ENCODE measurements at places on chromosomes 16 and 17.
A peak's percentile ranks its signal among the peaks of the same experiment; 100 is the strongest.

DNA sequence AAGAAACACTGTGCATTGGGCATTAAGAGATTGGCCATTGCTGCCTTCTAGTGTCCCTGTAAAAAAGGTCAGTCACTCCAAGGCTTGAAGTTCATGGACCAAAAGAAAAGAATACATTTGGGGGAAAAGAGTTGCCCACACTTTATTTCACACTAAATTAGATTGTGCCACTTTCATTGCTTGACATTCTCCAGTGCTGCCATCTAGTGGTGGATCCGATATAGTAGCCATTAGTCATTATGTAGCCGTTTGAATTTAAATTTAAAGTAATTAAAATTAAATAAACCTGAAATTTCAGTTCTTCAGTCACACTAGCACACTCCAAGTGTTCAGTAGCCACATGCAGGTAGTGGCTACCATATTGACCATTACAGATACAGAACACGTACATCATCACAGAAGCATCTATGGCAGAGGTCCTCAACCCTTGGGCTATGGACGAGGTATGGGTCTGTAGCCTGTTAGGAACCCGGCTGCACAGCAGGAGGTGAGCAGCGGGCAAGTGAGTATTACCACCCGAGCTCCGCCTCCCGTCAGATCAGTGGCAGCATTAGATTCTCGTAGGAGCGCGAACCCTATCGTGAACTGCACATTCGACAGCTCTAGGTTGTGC is 21.9 kb upstream of the CDH5 start:
- peak; percentile 41 for DNase-seq

DNA sequence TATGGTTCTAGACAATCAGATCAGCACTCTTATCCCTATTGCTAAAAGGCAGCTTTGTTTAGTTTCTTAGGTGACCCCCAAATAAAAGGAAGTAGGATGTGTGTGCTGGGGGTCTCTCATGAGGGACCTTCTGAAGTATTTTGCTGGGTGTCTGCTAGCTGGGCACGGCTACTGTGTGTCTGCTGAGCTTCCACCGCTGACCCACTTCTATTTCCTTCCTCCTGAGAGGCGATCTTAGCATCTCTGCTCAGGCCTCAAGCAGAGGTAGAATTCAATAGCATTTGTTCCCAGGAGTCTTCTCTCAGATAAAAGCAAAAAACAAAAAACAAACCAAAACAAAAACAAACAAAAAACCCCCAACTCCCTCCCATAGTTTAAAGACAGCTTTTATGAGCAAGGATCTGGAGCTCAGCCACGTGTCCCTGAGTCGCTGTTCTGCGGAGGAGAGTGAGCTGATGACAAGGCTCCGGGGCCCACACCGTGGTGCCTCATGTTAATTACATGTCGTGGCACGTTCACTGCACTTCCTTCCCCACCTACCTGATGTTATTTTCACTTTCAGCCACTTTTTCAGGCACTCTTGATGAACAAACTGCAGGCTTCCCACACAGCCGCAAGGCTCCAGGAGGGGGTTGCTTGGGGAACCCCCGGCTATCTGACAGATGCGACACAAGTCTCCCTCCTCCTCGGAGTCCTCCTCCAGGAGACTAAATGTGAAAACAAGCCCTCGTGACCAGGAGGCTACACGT is 83.5 kb downstream of the MARCHF10 start:
- no peak for DNase-seq

GRCh38 chr16:57276596-57276995 is 7.9 kb downstream of the PLLP start:
- DNase-seq = no peak

DNA sequence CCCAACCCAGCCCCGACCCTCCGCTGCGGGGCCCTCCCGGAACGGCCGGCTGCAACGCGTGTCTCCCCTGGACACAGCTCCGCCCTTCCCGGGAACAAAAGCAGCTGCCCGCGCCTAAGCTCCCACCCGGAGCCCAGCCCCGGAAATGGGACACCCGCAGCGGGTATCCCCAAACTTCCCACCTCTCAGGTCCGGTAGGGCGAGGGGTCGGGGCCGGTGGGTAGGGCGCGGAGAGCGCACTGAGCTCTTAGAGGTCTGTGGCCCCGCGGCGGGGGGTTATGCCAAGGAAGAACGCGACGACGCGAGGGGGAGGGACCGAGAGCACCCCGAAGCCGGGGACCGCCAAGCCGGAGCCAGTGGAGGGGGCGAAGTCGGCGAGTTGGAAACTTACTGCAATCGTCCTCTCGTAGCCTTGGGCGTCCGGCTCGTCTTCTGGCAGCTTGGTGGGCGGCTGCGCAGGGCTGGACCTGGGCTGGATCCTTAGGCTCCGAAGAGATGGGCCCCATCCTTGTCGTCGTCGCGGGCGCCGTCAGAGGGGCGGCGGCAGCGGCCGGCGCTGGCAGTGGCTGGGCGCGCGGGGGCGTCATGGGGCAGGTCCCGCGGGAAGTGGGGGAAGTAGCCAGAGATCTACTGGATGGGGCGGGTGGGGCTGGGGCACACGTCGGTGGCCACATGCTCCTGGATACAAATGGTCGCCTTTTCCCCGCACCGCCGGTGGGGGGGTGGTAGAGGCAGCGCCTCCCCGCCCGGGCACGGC is 6.9 kb downstream of the USP6 start:
- peak; percentile 42 for DNase-seq

DNA sequence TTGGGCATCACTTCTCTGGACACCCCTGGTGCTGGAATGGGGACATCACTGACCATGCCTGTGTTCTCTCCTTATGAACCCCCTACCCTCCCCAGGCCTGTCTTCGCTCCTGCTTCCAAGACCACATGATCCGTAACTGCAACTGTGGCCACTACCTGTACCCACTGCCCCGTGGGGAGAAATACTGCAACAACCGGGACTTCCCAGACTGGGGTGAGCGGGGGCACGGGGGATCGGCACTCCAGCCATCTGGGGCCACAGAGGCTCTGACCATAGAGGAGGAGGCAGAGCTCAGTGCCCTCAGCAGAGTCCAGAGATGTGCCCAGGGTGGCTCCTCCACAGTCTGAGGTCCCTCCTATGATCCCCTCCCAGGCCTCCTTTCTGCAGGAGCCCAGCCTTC is 73.5 kb downstream of the SCNN1B start:
- no peak for DNase-seq

- no peak for DNase-seq
Measured at GRCh38 chr17:59762049-59762823, 54.8 kb downstream of the VMP1 start.

- DNase-seq = no peak
Measured at GRCh38 chr17:7312432-7313087, 2.6 kb downstream of the GPS2 start.

All from NCI-H146 (cell line).